Bronchus fibroblast of lung (primary cell): ENCODE measurements at places on chromosomes 4 and X. TPM values are rescaled to one million over a fixed set of nuclear protein-coding genes. Genes with fewer than 3 reads are reported as not detected.

The FAM241A gene
- 0.89 and 1.0 TPM in 2 replicates for total RNA-seq

The TRIM75 gene
- not detected in 2 replicates for total RNA-seq

The ERVMER34-1 gene
- total RNA-seq = 0.15 and 0.17 TPM in 2 replicates

The GALNT7 gene
- total RNA-seq = 15.2 and 19.3 TPM in 2 replicates

The DDX53 gene
- total RNA-seq = not detected in 2 replicates

The GUCY1A1 gene
- total RNA-seq = 0.67 and 0.89 TPM in 2 replicates

The HSFX3 gene
- total RNA-seq = not detected in 2 replicates

The CXXC4 gene
- total RNA-seq = under 0.01 and 0.17 TPM in 2 replicates

The TEX13A gene
- total RNA-seq = not detected in 2 replicates

The NR3C2 gene
- total RNA-seq = 0.15 and 0.17 TPM in 2 replicates

The MAGEE1 gene
- total RNA-seq = under 0.01 and 0.17 TPM in 2 replicates
